ENCODE measurements at places on chromosomes 5 and 9. TPM values are rescaled to one million over a fixed set of nuclear protein-coding genes. Genes with fewer than 3 reads are reported as not detected.

DNA sequence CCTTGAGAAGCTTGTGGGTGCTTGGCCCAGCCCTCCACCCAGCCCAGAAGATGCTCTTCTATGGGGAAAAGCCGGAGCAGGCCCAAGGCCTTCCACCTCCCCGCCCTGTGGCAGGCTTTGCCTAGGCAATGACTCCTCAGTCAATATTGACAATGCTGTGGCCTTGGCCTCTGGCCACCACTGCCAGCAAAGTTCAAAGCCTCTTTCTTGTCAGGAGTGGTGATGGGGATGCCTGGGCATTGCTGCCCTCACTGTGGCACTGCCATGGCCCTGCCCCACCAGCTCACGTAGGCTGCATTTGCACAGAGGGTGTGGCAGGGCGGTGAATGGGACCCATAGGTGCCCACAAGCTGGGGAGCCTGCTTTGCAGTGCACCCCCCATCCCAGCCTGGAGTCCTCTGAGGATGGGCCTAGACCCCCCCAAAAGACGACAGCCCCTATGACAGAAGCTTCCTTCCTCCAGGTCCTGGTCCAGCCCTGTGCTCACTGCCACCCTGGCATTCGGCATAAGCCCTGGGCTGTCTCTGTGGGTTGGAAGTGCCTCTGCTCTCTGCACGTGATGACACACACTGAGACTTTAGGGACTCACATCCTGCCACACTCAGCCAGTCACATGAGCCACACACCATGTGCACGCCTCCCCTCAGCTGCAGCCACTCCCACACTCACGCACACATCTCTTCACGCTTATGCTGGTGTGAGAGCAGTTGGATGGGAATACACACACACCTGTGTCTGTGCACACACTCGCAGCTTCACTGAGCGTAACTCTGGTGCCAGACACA is 31.1 kb downstream of the MORN5 start:
- no peak for DNase-seq

DNA sequence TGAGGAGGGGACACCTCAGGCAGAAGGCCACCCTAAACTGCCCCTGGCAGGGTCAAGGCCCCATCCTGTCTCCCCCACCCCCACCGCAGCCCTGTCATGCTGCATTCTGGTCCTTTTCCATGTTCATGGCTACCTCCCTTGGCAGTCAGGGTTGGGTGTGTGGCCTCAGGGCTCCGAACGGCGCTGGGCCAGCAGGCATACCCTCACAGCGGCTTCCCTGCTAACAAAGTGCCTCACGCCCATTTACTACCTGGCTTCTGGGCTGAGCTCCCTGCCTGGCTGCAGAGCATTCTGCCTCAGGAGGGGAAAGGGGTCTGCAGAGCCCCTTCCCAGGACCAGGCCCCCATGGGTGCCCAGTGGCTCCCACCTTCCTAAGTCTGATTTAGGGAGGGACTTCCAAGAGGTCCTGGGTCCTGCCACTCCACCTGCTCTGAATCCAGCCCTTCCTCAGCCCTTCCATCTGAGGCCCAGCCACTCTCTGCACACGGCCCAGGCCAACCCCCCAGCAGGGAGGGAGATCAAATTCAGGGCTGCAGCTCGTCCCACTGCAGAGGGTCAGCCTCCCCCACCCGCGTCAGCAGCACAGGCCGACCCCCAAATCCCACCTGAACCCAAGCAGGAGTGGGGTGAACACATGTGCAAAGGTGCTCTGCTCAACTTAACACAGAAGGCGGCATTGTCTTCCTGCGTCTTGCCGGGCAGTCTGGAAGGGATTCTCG is 115.9 kb upstream of the PHYKPL start:
- DNase-seq: no peak

FGF1 gene
- 16.4 TPM for polyA plus RNA-seq

DNA sequence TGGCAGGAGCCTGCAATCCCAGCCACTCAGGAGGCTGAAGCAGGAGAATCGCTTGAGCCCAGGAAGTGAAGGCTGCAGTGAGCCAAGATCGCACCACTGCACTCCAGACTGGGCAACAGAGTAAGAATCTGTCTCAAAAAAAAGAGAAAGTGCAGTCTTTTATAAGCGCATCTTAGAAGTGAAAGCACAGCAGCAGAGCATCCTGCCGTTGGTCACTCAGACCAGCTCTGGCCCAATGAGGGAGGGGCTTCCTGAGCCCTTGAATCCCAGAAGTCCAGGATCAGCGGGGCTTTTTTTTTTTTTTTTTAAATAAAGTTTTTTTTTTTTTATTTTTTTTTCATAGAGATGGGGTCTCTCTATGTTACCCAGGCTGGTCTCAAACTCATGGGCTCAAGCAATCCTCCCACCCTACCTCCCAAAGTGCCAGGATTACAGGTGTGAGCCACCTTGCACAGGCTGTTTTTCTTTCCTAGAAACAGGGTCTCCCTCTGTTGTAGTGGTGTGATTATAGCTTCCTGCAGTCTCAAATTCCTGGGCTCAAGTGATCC is 42.3 kb downstream of the NAIF1 start:
- DNase-seq: no peak

GLDC gene
- polyA plus RNA-seq: 18.8 TPM

ALDH1A1 gene
- polyA plus RNA-seq: 271 TPM
